ENCODE measurements at places on chromosomes 7 and 10. TPM values are rescaled to one million over a fixed set of nuclear protein-coding genes. Genes with fewer than 3 reads are reported as not detected.

GRCh38 chr10:5457741-5458140 lies 41.6 kb downstream of the CALML5 start:
- no peak for DNase-seq

GRCh38 chr7:120991581-120991980 lies 3.1 kb downstream of the CPED1 start:
- no peak for DNase-seq

- peak; percentile 66 for DNase-seq
These were observed 393 bp downstream of the ZNF467 start for GRCh38 chr7:149772956-149773434.

DNA sequence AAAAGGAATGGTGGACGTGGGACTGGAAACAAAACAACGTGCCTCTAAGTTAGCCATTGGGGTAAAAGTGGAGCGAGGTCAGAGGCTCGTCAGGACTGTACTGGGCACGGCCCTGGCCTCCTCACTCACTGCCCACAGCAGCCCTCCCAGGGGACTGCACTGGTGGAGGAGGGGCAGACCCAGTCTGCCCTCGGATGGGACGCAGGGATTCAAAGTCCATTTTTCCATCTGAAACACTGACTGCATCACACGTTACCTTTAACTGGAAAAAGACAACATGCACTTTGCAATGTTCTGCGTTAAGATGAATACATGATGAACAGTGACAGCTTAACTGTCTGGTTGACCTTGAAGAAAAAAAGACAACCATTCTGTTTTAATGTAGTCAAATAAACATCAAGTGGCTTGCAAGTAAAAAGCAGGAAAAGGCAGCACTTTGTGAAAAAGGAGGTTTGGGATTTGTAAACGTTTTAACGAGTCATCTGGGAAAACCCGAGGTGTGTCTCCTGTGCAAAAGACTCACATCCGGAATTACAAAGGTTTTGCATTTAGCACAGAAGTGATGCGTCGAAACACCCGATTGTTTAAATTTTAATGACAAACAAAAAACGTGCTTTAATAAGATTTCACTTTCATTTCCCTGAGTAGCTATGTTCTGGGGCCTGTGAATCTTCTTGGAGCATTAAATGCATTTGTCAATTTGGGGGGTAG lies 18.8 kb downstream of the KLF6 start:
- DNase-seq: no peak

MALRD1 gene
- total RNA-seq: 0.41 TPM

GRCh38 chr7:96901822-96902445 lies 103.4 kb upstream of the DLX6 start:
- no peak for DNase-seq

SPDYE1 gene
- total RNA-seq: not detected

DNA sequence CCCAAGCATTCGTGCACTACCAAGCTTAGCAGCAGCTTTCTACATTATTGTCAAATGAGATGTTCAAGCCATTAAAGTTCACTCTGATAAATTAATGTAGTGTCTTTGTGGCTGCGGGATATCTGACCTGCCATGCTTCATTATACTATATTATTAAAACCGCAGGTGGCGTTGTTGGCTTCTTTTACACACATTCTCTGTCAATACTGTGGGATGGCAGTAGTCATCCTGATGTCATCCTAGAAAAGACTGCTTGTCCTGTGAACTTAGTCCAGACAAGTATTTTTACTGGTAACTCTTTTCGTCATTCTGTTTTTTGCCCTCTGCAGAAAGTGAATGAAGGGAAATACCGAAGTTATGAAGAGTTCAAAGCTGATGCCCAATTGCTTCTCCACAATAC lies 103.9 kb downstream of the ZMYND11 start:
- no peak for DNase-seq

SLC26A3 gene
- 3,849 TPM for total RNA-seq

- DNase-seq: no peak
These were observed 3.1 kb downstream of the AGMO start for GRCh38 chr7:15558756-15559155.

DNA sequence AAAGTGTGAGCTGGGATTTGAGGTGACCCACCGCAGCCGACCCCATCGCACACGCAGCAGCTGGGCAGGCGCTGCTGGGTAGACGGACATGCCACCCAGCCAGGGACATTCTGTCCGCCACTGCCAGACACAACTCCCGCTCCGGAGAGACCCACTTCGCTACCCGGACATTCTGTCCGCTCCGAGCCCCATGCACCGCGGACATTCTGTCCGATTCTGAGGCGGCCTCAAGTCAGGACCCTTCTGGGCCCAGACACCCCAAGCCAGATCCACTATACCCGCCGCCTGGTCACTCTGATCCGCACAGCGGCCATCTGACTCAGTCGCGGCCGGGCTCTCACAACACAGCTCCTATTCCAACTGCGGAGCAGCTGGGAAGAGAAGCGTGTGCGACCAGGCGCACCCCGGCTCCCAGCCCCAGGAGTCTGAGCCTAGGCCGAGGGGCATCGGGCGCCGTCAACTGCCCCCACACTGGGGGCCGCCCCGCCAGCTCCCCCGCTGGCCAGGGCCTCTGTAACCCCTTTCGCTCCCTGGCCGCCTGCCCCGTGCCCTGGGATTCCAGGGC lies 763 bp downstream of the PITX3 start:
- peak; percentile 34 for DNase-seq

PAX2 gene
- not detected for total RNA-seq

PYROXD2 gene
- 11.6 TPM for total RNA-seq

DNA sequence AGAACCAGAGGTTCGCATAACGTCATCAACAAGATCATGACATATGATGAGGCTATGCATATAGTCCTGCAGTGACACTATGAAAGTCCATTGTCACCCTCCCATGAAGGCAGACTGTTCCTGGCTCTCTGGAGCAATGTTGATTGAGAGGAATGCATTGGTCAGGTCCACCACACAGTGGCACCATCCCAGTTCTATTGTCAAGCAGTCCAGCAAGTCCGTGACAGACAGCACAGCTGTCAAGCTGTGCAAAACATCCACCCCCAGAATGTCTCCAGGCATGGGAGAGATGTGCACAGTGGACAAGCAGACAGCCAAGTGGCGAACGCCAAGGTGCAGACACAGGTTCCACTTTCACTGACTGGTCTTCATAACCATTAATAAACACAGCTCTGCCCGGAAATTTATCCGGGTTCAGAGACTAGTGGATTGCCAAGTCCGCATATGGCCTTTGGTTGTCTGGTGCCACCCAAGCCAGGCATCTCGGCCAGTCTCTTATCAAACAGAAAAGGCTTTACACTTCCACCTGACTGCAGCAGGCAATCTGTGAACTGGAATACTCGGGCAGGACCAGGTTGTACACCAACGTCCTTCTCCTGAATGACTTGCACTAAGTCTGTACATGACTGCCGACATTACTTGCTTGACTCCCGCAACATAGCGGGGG lies 7.2 kb downstream of the RNF133 start:
- no peak for DNase-seq

HOXA13 gene
- 42.2 TPM for total RNA-seq

DNA sequence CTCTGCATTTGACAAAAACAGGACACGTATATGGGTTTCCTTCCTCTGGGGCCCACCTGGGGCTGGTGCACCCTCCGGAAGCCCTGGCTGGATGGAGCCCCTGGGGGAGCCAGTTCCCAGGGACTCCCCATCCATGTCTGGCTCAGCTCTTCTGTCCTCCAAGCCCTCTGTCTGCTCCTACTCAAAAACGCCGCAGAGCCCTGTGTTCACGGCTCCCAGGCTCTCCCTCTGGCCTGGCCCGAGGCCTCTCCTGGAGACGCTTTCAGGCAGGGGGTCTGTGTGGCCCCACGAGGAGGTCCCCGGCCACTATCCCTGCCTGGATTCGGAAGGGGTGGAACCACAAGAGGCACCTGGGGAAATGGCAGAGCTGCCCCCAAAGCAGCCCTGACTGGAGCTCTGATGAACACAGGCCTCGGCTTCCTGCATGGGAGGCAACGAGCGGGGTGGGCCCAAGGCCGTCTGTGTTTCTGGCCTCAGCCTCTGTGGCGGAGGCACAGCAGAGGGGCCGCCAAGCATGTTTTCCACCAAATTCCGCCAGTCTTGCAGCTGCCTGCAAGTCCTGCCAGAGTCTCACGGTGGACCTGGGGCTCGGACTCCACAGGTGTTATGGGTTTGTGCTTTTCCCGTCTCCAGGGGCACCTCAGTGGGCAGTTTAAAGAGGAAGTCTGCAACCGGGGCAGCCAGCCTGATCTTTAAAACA lies 22.6 kb upstream of the INPP5A start:
- DNase-seq: no peak

PNLIPRP3 gene
- total RNA-seq: not detected

CALHM3 gene
- not detected for total RNA-seq

DNA sequence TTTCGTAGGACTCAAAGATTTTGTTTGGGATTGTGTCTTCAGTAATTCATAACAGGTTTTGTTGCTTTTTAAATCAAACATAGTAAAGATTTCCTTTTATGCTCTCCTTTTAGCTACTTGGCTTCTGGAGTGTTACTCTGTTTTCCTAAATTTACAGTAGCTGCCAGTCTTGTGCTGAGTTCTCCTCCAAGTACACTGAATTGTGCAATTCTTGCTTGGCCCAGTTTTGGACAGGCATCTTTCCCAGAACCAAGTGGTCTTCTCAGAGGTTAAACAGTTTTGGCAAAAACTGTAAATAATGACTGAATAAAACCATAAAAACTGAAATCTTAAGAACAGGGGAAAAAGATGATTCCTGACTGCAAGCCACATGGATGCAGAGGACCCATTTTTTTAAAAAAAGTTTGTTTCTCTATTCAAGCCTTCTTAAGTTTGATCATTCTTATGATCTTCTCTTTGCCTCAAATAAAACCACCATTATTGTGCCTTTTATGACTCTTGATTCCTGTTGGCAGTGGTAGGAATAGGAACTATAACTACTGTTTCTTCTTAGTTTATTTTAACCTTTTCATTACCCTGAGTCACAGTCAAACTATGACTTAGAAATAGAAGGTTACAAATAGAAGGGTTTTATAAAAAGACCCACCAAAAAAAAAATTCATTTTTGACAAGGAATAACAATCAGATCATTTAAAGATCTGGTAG lies 88.0 kb downstream of the MDFIC start:
- DNase-seq: no peak
